Parietal lobe (tissue), 2 donors: ENCODE measurements at places on chromosomes 1 and 21. TPM values are rescaled to one million over a fixed set of nuclear protein-coding genes. Genes with fewer than 3 reads are reported as not detected.

CD101 gene
- 4.4 TPM for total RNA-seq

MARK1 gene
- 95.8 TPM for total RNA-seq

FCAMR gene
- not detected for total RNA-seq

BACE2 gene
- 7.2 TPM for total RNA-seq

OR2AK2 gene
- 6.6 TPM for total RNA-seq

RASAL2 gene
- total RNA-seq = 67.3 TPM

TESK2 gene
- total RNA-seq = 1.6 TPM

HMGN1 gene
- 190 TPM for total RNA-seq

PINK1 gene
- 82.6 TPM for total RNA-seq

C21orf91 gene
- 13.5 TPM for total RNA-seq

FMN2 gene
- 66.4 TPM for total RNA-seq

TGFB2 gene
- 31.3 TPM for total RNA-seq

DEPDC1 gene
- 4.7 TPM for total RNA-seq

S100A14 gene
- not detected for total RNA-seq

SLC44A3 gene
- 2.2 TPM for total RNA-seq

KRTAP13-4 gene
- total RNA-seq = not detected

LDLRAD1 gene
- not detected for total RNA-seq

KCNC4 gene
- total RNA-seq = 5.9 TPM

PUSL1 gene
- 10.0 TPM for total RNA-seq

AHCTF1 gene
- total RNA-seq = 54.1 TPM

FCGR3A gene
- total RNA-seq = 4.1 TPM

C1orf185 gene
- total RNA-seq = not detected

DNTTIP2 gene
- total RNA-seq = 32.2 TPM

LPAR3 gene
- total RNA-seq = not detected

KLF17 gene
- not detected for total RNA-seq

YBX1 gene
- total RNA-seq = 1,112 TPM

KMO gene
- total RNA-seq = 1.6 TPM

RGS18 gene
- total RNA-seq = 0.94 TPM

MAN1C1 gene
- total RNA-seq = 14.7 TPM
